ENCODE measurements at places on chromosomes 1 and 21.

DNA sequence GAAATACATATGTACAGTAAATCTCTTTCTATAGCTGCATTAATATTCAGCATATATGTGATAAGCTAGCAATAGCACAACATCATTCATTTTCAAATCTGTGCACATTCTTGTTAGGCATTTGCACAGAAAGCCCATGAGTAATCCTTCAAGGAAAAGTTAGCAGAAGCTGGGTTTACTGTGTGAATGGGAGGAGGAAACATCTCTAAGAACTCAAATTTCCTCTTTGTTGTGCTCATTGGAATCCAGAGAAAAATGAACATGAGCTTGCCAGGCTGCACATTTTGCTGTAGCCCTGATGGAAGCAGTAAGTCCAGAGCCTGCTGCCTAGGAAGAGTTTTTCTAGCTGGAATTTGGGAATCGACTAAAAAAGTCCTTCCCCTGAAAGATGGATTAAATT, 214.2 kb upstream of the FOXD3 start:
- no peak for DNase-seq

DNA sequence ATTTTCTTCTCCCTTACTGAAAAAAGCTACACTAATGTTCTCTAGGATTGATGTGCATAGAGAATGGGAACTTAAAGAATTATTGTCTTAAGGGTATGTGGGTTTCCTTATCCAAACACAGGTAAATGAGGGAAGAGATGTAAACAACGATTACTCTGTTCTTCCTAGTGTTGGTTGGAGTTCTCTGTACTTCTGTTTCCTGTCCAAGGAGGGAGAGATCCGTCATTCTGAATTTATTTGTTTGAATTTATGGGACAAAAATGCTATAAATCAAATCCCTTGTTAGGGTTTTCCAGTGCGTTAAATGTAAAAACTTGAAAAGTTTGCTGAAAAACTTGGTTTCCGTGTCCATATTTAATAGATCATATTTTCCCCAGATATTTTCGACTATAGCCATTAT, 29.6 kb downstream of the LAMC1 start:
- DNase-seq, result no peak

GRCh38 chr1:12184008-12184681, 17.4 kb downstream of the TNFRSF1B start:
- no peak for DNase-seq

- no peak for DNase-seq
Measured at GRCh38 chr1:29832471-29832870, 596.1 kb downstream of the PTPRU start.

- no peak for DNase-seq
Measured at GRCh38 chr21:15841856-15842564, 112.2 kb downstream of the USP25 start.

DNA sequence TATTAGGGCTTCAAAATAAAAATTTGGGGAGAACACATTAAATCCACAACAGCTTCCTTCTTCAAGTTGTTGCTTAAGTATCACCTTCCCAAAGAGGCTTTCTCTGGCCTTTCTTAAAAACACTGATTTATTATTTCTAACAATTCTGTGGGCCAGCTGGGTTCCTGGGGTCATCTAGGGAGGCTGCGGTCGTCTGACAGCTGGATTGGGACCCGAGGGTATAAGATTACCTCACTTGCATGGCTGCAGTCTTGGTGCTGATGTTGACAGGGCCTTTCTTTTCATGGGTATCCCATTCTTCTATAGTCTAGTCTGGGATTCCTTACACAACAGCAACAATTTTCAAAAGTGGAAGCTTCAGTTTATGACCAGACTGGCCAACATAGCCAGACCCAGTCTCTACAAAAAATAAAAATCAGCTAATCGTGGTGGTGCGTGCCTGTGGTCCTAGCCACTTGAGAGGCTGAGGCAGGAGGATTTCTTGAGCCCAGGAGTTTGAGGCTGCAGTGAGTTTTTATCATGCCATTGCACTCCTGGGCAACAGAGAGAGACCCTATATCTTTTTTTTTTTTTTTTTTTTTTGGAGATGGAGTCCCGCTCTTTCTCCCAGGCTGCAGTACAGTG, 46.1 kb upstream of the ZNF326 start:
- no peak for DNase-seq

DNA sequence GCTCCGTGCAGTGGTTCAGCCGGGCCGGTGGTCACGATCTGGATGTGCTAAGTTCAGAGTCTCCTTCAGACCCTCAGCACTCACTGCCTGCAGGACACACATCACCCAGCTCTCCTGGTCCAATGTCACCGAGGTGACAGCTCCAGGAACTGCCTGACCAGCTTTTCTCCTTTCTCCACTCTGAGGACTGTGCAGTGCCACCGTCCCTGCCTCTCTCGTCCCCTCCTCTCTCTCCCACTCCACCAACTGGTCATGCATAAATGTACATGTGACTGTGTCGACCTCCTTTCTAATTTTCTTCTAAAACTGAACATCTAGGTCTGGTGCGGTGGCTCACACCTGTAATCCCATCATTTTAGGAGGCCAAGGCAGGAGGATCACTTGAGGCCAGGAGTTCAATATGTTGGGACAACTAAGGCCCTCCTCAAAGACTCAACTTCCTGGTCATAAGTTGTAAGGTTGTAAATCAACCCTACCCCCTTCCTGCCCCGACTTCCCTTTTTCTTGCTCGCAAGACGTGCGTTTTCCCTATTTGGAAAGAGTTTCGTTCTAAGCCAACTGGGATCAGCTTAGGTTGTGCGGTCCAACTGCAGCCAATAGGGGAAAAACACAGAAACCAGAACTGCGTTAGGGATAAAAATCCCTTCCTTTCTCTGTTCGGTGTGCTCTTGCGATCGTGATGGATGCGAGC, 53.1 kb downstream of the MEGF6 start:
- no peak for DNase-seq

- no peak for DNase-seq
Measured at GRCh38 chr1:186999506-186999905, 170.8 kb downstream of the PLA2G4A start.

DNA sequence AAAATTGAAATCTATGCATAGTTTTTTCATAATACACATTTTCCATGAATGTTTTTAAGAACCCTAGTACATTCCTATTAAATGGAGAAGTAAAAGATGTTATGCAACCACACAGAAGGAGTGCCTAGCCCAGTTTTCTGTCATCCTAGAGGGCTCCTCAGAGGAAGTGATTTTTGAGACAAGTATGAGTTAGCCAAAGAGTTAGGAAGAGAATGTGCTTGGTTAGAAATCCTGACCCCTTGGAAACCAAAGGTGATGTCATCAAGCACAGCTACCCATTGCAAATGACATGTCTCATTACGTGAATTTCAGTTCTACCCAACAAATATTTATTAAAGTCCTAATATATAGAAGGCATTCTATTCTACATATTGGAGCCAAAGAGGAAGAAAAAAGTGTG, 88.9 kb upstream of the TNFSF4 start:
- DNase-seq, result no peak

DNA sequence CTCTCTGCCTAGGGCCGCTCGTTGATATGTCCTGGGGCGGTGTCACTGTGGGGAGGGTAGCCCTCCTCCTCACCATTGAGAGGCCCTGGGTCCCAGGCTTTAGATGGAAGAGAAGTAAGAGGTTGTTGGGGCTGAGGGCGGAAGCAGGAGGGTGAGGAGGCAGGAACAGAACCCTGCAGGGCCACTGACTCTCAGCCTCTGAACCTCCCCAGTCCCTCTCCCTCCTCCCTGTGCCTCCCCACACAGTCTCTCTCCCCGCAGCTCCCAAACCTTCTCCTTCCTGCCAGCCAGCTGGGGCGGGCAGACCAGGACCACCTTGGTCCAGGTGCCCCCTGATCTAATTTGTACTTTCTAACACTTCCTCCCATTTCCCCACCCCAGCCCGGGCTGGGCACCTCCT, 14.3 kb upstream of the FAM131C start:
- no peak for DNase-seq

- DNase-seq, result no peak
Measured at GRCh38 chr1:66256629-66257572, 277.1 kb upstream of the SGIP1 start.

DNA sequence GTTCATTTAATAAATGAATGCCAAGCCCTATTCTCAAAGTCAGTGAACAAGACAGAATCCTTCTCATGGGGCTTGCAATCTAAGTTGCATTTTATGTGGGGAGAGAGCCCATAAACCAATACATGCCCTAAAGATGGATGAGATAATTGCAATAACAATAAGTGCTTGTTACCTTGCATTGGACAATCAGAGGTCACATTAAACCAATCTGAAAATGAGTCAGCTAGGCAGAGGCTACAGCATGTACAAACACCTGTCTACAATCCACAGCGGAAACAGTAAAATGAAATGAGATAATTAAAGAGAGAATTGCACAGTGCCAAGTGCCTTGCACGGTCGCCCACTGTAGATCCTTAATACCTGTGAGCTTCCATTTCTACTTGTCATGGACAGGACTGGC, 7.4 kb upstream of the IGFN1 start:
- no peak for DNase-seq
